Mucosa of descending colon (tissue), 3 donors: ENCODE measurements at places on chromosomes 12 and 14. TPM values are rescaled to one million over a fixed set of nuclear protein-coding genes. Genes with fewer than 3 reads are reported as not detected.

DNA sequence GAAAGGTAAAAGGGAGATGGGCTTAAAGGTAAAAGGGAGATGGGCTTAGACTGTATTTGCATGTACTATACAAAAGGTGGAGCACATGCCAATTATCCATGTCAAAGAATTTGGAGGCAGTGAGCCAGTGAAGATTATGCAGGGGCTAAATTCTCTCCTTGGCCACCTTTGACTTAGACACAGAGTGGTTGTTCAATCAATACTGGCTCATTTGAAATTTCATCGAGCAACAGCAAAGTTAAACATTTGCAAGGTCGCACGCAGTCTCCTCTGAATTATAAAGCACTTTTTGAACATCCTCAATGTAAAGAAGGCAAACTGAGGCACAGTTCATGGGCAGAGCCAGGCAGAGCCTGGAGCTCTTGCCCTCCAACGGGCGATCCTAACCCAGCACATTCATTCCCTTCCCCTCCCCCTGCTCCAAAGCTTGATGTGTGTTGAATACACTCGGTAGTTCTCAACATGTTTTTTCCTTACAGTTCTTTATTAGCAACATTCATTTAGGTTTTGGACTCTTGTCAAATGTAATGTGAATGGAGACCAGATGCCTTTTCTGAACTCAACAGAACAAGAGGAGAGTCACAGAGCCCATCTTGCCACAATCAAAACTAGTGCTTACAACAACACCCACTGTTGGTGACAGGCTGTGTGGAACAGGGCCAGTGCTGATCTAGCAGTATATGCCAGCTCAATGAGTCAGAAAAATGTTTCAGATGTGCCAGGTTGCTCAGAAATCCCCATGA is 169.7 kb upstream of the G2E3 start:
- DNase-seq, result no peak

GRCh38 chr12:10098791-10099190 is at the start of gene CLEC1A:
TSS of gene CLEC1A (minus strand) at chr12:10098985. CDS start at chr12:10098922, 63 bp downstream.
- no peak for DNase-seq

- no peak for DNase-seq
These were observed 60.4 kb downstream of the PRMT8 start for GRCh38 chr12:3551386-3551785.

DNA sequence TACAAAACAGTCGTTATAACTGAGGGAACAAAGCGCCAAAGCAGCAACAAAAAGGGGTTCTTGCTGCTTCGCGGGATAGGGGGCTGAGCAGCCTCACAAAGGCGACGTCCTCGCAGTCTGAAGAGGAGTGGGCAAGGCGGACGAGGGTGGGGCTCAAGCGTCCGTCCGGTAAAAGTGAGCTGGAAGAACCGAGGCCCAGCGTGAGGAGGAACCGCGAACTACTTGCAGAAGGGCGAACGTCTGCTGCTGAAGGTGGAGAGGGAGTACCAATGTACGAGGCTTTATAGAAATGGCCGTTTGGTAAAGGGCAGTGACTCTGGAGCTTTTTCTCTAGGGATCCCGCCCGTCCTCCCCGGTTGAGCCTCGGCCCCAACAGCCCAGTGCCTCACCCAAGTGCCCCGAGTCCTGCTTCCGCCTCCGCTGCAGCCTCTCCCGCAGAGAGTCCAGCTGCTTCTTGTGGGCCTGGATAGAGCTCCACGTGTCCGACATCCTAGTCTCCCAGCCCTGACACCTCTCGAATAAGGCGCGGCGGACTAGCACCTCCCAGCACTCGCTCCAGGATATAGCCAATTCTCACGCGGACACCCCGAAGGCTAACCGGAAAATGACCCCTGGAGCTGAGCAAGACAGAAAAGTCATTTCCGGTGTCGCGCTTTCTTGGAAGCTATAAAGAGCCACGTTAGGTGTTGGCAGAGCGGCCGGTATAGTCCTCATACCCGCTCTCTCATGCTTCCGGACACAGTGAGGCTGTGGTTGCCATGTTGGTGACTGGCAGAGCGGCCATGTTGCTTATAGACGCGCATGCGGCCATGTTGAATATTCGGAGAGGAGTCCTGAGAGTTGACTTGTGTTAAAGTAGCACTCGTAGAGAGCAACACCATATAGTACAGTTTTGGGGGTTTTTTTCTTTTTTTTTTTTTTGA is at the start of gene METTL3:
METTL3 (minus strand) TSS at position 606 of the 923 bp plus-strand sequence; CDS start at position 489, 117 bp downstream.
- DNase-seq, result peak; percentile 96

GRCh38 chr14:20551606-20552005 is 9.2 kb downstream of the RNASE9 start:
- no peak for DNase-seq

- DNase-seq, result no peak
These were observed 198.5 kb upstream of the PWP1 start for GRCh38 chr12:107487011-107487680.

DNA sequence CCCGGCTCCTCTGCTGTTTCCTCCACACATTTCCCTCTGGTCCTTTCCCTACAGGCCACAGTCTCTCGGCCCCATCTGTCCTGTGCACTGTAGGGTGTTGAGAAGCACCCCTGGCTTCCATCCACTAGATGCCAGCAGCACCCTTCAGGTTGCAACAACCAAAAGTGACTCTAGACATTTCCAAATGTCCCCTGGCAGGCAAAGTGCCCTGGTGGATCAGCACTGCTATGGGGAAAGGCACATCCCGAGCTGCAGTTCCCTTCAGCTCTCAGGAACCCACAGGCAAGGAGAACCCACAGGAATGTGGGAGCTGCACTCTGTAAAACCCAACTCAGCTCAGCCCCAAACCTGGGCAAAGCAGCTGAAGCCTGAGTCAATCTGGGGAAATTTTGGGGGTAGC is 77.0 kb downstream of the RBM19 start:
- no peak for DNase-seq

DNA sequence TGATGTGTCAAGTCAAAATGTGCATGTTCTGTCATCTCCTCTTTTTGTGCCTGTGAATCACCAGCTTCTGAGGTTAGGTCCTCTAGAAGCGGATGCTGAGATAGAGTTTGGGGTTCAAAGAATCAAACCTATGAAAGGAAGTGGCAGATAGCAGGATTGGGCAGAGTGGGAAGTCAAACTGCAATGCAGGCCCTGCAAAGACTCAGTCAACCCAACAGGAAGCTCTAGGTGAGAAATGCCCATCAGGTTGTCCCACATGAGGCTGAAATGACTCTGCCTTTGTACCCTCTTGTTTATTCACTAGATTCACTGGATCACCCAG is 4.5 kb upstream of the MIA2 start:
- DNase-seq, result no peak

DNA sequence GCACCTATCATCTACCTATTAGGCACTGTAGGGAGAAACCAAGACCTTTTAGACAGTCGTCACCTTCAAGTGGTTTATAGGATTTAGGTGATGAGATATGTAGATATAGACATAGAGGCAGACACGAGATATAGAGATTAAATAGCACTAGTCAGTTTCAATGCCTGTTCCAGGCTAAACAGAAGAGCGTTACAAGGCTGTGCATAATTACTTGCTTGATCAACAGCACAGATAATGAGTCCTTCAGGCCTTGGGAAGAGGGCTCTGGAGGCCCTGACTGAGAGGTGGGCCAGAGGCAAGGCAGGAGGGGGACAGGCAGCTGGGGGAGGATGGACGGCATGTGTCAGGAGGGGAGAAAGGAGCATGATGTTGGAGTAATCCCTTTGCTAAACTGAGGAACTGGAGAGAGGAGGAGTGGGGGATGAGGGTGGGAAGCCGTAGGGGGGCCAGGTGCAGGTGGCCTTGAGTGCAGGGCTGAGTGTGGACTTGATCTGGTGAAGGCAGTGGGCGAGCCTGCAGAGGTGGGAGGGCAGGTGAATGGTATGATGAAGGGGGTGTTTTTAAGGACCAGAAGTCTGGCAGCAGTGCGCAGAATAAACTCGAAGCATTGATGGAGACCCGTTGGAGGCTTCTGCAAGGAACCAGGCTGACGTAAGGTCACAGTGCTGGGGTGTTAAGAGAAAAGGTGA is 43.9 kb upstream of the ATP23 start:
- no peak for DNase-seq

DNA sequence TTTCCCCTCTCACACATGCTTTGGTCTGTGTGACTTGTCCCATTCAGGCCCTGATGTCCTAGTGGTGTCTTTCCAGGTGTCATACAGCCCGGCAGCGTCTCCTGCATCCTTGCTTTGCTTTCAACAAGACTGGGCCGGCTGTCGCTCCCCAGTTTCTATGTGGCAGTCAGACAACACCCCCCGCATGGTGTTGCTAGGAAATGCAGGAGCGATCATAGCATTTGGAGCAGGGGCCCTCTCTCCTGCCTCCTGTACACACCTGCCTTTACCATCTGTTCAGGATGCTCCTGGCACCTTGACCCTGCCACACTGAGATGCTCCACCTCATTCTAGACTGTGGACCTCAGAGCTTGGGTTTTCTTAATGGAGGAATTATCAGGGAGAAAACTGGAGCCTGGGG is 29.5 kb downstream of the CACNA1C start:
- no peak for DNase-seq

DNA sequence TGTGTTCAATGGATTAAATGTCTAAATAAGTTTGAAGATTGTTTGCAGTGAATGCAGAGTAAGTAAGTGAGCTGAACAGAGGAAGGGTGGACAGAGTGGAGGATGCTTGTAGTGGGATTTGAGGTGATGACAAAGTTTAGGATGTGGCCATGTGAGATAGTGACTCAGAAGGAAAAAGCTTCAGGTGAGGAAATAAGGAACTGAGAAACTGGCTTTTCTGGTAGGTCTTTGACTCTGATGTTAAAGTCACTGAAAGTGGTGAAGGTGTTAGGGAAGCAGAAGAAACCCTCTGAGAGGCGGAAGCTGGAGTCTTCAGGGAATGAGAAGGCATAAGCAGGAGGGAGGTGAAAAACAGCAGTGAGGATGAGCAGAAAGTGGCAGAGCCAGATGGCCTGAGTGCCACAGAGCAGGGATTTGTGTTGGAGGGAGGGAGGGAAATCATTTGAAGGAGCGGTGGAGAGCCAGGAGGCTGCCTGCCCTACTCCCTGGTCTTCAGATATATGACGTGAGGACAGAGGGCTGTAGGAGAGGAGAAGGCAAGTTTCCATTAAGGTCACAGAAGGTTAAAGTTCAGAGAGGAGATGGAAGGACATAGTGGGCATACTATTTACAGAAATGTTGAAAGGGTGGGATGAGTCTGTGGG is 24.8 kb downstream of the RGS6 start:
- no peak for DNase-seq

GRCh38 chr12:21301-22189 is 45.0 kb upstream of the IQSEC3 start:
- DNase-seq, result no peak

Gene HOXC12
- total RNA-seq, result not detected

Gene BIN2
- total RNA-seq, result 5.6 TPM

Gene KIF26A
- total RNA-seq, result 7.7 TPM

Gene GUCY2C
- 73.8 TPM for total RNA-seq

Gene KRT86
- total RNA-seq, result not detected

Gene SCN8A
- 5.2 TPM for total RNA-seq

Gene DAZAP2
- total RNA-seq, result 334 TPM

Gene CACNA1C
- total RNA-seq, result 9.2 TPM

Gene RTL1
- total RNA-seq, result not detected

Gene CLEC2D
- 7.2 TPM for total RNA-seq

Gene KIF5A
- total RNA-seq, result 0.61 TPM
